ENCODE measurements at places on chromosomes 7 and 10.

GRCh38 chr10:65778753-65779152, 1147.1 kb upstream of the LRRTM3 start:
- DNase-seq, result no peak

DNA sequence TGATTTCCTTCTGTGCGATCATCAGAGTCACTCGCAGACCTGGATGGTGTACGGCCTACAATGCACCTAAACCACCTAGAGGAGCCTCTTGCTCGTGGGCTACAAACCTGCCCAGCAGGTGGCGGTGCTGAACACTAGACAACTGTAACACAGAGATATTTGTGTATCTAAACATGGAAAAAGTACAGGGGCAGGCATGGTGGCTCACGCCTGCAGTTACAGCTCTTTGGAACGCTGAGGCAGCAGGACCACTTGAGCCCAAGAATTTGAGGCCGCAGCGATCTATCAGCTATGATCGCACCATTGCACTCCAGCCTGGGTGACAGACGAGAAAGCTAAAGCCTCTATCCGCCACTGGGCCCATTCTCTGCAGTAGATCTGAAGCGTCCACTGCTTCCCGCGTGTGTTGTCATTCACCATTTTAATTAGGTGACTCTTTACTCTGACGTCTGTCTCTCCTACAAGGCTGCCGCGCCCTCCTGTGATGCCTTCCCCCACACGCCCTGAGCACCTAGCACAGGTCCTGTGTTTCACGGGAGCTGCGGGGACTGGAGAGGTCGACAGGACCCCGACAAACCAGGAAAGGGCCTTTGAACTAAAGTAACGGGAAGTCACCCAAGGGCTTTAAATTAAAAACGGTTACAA, 774 bp downstream of the TUBGCP2 start:
- DNase-seq, result peak; percentile 78

- DNase-seq, result no peak
Measured at GRCh38 chr7:22248111-22248809, 108.7 kb downstream of the RAPGEF5 start.

GRCh38 chr10:94014304-94014703, 20.6 kb downstream of the PLCE1 start:
- DNase-seq, result no peak

GRCh38 chr10:73469579-73469978, 26.2 kb downstream of the PPP3CB start:
- DNase-seq, result no peak

- DNase-seq, result no peak
Measured at GRCh38 chr7:33900501-33900900, 4.8 kb upstream of the BMPER start.

- no peak for DNase-seq
Measured at GRCh38 chr10:118564652-118565051, 30.8 kb downstream of the PRLHR start.

GRCh38 chr7:137694405-137694804, 152.4 kb downstream of the DGKI start:
- no peak for DNase-seq

DNA sequence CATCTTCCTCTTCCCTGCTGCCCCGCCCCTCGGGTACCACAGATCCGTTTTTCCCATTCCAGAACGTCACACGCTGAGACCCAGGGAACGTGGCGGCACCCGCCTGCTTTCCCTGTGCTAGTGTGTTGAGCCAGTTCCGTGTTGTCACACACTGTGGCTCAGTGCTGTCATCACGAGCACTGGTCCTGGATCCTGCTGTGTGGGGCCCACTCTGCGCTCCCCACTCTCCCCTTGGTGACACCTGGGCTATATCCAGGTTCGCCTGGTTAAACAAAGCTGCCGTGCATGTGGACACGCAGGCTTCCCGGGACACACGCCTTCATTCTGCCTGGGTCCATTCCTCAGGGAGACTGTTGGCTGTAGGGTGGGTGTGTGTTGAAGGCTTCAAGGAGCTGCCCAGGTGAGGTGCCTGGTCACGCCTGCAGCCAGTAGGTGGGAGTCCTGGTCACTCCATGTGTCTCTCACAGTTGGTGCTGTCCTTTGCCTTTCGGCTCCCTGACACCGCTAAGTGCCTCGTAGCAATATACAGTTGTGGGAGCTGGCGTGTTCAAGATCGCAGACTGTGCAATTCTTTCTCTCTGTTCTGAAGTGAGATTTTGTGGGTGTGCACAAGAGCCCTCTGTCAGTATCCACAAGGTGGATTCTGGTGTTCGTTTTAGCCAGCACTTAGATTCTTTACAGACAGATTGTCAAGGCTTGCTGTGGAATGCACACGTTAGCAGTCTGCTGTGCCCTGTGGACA, 88.6 kb downstream of the INPP5A start:
- DNase-seq, result no peak

DNA sequence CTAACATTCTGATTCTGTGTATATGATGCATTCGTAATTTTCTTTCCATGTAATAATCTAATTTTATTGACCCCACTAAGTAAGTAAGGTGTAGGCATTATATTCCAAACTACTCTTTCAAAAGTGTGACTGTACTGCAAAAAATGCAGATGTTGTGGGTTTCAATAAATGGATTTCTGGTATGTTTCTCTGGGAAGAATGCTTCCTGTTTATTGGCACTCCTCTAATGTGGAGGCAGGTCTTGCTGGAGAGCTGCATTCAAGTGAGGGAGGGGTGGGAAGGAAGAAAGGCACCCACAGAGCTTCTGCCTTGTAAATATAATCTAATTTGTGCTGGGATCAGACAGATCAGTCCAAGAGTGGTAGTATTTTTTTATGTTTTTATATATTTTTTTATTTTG, 23.9 kb downstream of the ST7 start:
- DNase-seq, result no peak

DNA sequence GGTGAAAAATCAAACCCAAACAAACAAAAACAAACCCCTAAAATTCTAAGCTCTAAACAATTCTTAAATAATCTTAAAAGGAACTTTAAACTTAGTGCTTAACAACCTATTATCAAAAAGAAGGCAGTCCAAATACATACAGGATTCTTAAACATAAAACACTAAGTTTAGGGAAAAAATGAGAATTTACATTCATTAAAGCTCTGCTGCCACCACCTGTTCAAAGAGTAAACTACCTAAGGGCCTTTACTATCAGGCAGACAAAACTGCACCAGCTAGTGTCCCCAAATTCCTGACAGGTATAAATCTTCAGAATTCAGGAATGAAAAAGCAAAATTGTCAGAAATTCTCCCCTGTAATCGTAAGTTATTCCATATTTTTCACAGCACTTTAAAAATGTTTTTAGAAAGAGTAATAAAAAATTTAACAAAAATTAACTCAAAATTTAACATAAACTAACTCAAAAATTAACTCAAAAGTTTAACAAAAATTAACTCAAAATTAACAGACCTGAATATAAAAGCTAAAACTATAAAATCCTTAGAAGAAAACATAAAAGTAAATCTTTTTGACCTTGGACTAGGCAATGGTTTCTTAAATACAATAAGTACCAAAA, 55.1 kb downstream of the PDZD8 start:
- no peak for DNase-seq

DNA sequence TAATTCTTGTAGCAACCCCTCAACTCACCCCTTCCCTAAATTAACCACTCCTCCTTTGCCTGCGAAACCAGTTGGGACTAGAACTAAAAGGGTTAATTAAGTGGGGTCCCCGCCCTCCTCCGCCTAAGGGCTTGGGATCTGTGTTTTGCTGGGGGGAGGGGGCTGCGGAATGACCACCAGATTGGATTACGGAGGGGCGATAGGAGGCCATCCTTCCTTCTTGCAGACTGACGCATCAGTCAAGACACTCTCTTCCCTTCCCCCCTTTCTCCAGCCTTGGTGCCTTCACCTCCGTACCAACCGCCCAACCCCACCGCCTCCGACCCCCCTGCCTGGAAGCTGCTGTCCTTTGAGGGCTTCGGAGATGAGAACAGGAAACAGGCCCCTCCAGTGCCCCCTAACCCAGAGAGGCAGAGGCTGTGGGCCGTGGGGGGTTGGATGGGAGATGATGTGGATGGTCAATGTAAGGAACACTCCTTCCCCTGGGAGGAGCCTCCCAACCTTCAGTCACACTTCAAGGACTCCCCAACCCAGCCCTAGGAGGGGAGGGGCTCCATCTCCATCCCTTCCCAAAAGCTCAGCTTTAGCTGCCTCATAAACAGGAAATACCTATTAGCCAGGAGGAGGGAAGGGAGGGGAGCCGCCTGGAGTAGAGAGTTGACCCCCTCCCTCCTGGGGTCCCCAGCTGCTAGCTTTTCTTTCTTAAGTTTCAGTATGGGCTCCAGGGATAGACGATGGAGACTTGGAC, 997 bp upstream of the LDB1 start:
- DNase-seq, result no peak

- no peak for DNase-seq
Measured at GRCh38 chr7:36456138-36456537, 66.5 kb downstream of the ANLN start.

- DNase-seq, result no peak
Measured at GRCh38 chr10:79417731-79418130, 27.7 kb downstream of the ZCCHC24 start.

DNA sequence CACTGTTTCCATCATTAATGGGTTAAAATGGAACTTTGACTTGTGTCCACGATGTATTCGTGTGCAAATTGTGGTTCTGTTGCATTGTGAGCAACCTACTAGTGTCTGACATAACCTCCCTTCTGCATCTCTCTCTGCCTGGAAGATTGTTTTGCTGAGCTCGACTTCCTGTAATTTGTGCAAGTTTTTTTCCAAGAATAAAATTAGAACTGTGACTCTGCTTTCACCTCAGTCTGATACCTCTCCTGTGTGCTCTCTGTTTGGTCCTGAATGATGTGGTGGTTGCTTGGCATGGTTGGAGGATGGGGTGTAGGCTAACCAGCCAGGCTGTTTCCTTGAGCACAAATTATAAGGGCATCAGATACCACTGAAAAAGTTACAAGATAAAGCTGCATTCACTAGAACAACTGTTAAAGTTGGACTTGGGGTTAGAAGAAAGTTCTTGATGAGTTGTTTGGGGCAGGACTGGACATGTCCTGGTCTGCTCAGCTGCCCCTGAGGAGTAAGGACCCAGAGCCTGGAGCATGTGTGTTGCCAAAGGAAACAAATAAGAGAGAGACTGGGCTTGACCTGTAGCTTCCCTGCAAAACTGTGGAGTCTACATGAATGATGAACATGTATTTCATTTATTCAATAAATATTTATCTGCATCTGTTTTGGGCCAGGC, 1.9 kb upstream of the VOPP1 start:
- DNase-seq, result no peak

DNA sequence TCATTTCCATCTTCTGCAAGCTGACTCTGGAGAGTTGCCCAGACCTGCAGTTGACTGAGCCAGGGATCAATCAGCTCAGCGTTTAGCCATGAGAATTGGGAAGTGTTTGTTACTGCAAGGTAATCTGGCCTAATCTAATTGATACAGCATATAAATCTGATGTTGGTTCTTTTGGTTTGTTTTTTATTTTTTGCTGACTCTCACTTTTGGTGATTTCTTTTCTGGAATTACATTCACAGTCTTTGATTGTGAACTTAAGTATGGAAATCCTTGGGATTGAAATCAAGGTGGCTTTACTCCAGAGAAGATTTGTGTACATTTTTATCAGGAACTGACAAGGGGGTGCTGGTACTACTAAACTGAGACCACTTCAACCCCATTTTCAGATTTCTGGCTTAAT, 1.7 kb upstream of the GIMAP6 start:
- DNase-seq, result no peak

DNA sequence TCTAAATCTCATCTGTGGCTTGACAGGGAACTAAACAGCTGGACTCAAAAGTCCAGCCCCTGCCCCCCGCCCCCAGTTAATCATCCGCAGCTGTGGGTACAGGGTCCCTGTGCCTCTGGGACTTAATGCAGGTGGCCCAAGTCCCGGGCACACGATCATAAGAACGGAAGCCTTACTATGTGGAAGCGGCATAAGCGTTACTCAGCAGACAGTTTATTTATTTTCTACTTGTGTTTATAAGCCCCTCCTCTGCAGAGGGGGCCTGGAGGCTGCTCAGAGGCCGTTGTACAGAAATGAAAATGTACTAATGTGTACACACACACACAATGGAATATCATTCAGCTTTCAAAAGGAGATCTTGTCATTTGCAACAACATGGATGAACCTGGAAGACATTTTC, 158.0 kb upstream of the TNS3 start:
- no peak for DNase-seq

- DNase-seq, result no peak
Measured at GRCh38 chr10:103199488-103199887, 6.4 kb upstream of the NT5C2 start.

DNA sequence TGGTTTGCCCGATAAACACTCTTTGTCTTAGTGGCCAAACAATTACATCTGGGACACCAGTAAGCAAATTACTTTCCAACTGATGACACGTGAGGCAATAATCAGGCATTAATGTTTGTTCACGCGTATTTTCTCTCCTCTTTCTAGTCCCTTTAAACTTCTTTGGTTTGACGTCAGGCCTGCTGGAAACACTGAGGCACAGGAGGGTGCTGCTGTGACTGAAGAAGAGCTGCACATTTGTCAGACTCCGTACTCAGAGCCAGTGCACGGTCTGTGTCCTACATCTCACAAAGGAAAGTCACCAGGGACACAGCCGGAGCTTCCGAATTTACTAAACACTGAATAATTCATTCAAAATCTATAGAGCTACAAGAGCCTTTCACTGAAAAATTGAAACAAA, 57.6 kb upstream of the ANAPC16 start:
- no peak for DNase-seq

GRCh38 chr10:125878957-125879835, 1.9 kb downstream of the DHX32 start:
- no peak for DNase-seq

GRCh38 chr7:15305002-15305600, 256.7 kb downstream of the AGMO start:
- no peak for DNase-seq

DNA sequence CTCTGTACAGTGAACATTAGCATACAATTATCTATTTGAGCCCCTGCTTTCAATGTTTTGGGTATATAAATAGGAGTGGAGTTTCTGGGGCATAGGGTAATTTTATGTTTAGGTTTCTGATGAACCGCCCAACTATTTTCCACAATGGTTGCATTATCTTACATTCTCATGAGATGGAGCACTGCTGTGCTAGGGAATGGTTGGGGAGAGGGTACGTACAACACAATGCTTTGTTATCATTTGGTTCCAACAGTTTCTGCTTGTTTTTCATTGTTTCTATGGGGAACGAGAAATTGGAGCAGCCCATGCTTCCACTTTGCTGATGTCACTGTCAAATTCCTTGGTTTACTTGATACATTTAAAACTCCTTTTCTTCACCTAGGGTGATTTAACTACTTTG, 1115.3 kb downstream of the REEP3 start:
- no peak for DNase-seq

- DNase-seq, result no peak
Measured at GRCh38 chr10:6108631-6109443, 20.0 kb downstream of the RBM17 start.

GRCh38 chr7:132646052-132646451, 69.8 kb upstream of the PLXNA4 start:
- no peak for DNase-seq

- no peak for DNase-seq
Measured at GRCh38 chr7:28675429-28675828, 263.1 kb downstream of the CREB5 start.
